OCI-LY7 (cell line): ENCODE measurements at places on chromosomes 6 and 20.

DNA sequence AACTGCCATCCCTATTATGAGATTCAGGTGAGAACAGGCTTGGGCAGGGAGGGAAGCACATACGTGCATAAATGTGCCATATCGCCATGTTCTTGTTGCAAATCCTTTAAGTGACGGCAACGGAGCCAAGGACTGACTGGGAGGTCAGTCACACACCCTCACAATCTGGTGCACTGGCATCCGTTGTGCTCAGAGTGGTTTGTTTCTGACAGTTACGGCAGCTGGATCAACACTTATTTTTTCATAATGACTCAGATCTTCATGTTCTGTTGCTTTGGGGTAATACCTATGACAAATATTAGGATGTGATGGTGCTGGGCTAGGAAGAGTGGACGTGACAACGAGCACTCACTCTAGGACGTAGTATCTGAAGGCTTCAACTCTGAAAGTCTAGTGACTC, 56.2 kb upstream of the PREP start:
- no peak for DNase-seq

GRCh38 chr20:61937146-61937962, 128.3 kb downstream of the TAF4 start:
- DNase-seq, result no peak

- DNase-seq, result no peak
Observed at GRCh38 chr6:154613137-154613676, 102.7 kb upstream of the CNKSR3 start.

GRCh38 chr6:106025655-106026054, 60.5 kb upstream of the PRDM1 start:
- no peak for DNase-seq

DNA sequence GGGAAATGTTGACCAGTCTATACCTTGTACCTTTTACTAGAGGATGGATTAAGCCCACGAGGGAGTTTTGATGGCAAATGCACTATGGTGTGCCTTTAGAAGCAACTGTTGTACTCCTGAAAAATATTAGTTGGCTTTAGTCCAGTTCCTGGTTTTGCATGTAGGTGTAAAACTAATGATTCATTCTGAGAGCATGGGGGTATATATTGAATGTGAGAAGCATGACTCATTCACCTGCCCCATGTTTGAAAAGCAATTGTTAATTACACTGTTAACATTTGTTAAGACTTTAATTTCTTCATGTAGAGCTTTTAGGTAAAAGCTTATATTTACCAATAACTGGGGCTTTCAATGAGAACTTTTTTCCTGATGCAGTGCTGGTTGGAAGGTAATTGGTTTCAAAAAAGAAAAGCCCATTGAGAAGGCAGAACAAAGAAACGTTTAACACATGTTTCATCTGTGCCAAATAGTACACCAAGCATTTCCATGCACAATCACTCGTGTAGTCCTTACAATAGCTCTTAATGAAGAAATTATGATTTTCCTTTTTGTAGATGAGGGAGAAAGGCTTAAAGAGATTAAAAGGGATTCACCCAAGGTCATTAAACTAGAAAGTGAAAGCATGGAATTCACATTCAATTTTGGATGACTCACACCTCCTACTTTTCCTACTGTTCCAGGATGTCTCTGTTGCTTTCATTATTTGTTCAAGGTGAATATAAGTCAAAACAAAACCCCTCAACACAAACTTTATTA, 134.1 kb downstream of the CCDC170 start:
- no peak for DNase-seq
